A549 treated with GW870086 at 1 μM for 4 hours (cell line): ENCODE measurements at places on chromosomes 6 and 20. TPM values are rescaled to one million over a fixed set of nuclear protein-coding genes. Genes with fewer than 3 reads are reported as not detected.

SSTR4 gene
- total RNA-seq, result 0.12 to 0.26 TPM (median 0.19 TPM) in 5 replicates

BMP7 gene
- total RNA-seq, result 0.33 to 0.55 TPM (median 0.38 TPM) in 5 replicates

TRAPPC3L gene
- total RNA-seq, result not detected in 5 replicates

PHACTR1 gene
- total RNA-seq, result 0.09 TPM in 1 of 5 replicates, not detected in the others

CBLN4 gene
- not detected in 5 replicates for total RNA-seq

ASXL1 gene
- total RNA-seq, result 28.3 to 34.2 TPM (median 31.2 TPM) in 5 replicates

TCP11 gene
- total RNA-seq, result not detected in 5 replicates

ADGRF1 gene
- 0.08 TPM in 1 of 5 replicates, not detected in the others for total RNA-seq

OPN5 gene
- total RNA-seq, result not detected in 5 replicates

SPEF1 gene
- 1.4 to 2.7 TPM (median 2.0 TPM) in 5 replicates for total RNA-seq

OXT gene
- total RNA-seq, result not detected in 5 replicates

TP53TG5 gene
- total RNA-seq, result not detected in 5 replicates

C20orf144 gene
- total RNA-seq, result 0.07 to 0.19 TPM (median 0.11 TPM) in 4 of 5 replicates, not detected in the other

SLC35D3 gene
- total RNA-seq, result 0.05 to 0.09 TPM in 2 of 5 replicates, not detected in the others

MBOAT1 gene
- 2.7 to 3.0 TPM (median 2.7 TPM) in 5 replicates for total RNA-seq

HTR1E gene
- not detected in 5 replicates for total RNA-seq

SMPDL3A gene
- total RNA-seq, result 3.9 to 4.4 TPM (median 4.0 TPM) in 5 replicates

PAK5 gene
- total RNA-seq, result not detected in 5 replicates

LTA gene
- 0.17 to 0.34 TPM in 2 of 5 replicates, not detected in the others for total RNA-seq

MCCD1 gene
- not detected in 5 replicates for total RNA-seq

CST7 gene
- total RNA-seq, result 0.14 to 0.19 TPM in 2 of 5 replicates, not detected in the others

CLVS2 gene
- 0.07 to 0.32 TPM (median 0.15 TPM) in 5 replicates for total RNA-seq

SLC17A3 gene
- total RNA-seq, result 0.86 to 1.4 TPM (median 1.3 TPM) in 5 replicates

ADGB gene
- not detected in 5 replicates for total RNA-seq

ROS1 gene
- 0.15 to 0.24 TPM (median 0.16 TPM) in 5 replicates for total RNA-seq

SPATS1 gene
- total RNA-seq, result not detected in 5 replicates

SLC12A5 gene
- 11.7 to 15.2 TPM (median 15.1 TPM) in 5 replicates for total RNA-seq

PCMT1 gene
- total RNA-seq, result 88.5 to 96.9 TPM (median 91.1 TPM) in 5 replicates

SLC29A1 gene
- 39.8 to 53.4 TPM (median 47.2 TPM) in 5 replicates for total RNA-seq

TNXB gene
- 0.42 to 1.3 TPM (median 0.65 TPM) in 5 replicates for total RNA-seq

IYD gene
- total RNA-seq, result 0.02 to 0.16 TPM (median 0.03 TPM) in 3 of 5 replicates, not detected in the others

PEX7 gene
- total RNA-seq, result 4.7 to 6.1 TPM (median 5.1 TPM) in 5 replicates

ARG1 gene
- not detected in 5 replicates for total RNA-seq

SDCBP2 gene
- 1.5 to 2.0 TPM (median 1.5 TPM) in 5 replicates for total RNA-seq

MRPS18B gene
- 68.5 to 99.0 TPM (median 70.9 TPM) in 5 replicates for total RNA-seq

STMND1 gene
- total RNA-seq, result not detected in 5 replicates

CGA gene
- 0.24 to 0.67 TPM (median 0.48 TPM) in 5 replicates for total RNA-seq
